ENCODE measurements at places on chromosomes 6 and 20.

- no peak for DNase-seq
Observed at GRCh38 chr6:138406443-138406842, 2.4 kb downstream of the HEBP2 start.

DNA sequence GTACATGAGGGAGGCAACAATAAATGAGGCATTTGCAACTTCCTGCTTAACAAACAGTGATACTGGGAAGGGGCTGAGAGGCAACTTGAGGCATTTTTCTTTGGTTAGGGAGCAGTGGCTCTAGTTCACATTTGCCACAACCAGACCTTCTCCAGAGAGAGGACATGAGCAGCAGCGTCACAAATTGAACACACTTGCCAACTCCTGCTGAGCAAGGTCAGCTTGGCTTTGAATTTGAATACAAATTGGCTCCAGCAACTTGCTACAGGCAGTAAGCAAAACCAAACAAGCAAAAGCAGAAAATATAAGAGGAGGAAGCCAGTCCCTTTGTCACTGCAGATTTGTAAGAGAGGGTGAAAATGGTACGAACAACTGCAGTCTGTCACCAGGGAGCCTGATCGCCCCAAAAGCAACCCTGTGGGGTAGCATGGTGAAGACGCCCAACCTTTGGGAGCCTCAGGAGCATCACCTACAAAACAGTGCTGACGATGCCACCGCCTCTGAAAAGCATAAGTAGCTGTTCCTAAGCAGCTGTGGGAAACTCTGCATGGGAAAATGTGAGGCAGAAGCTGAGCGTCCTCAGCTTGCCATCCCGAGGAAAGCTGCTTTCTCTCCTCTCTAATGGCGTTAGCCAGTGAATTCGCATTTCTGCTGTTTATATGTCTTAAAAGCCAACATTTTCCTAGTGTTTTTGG is 378.7 kb downstream of the RNGTT start:
- no peak for DNase-seq

DNA sequence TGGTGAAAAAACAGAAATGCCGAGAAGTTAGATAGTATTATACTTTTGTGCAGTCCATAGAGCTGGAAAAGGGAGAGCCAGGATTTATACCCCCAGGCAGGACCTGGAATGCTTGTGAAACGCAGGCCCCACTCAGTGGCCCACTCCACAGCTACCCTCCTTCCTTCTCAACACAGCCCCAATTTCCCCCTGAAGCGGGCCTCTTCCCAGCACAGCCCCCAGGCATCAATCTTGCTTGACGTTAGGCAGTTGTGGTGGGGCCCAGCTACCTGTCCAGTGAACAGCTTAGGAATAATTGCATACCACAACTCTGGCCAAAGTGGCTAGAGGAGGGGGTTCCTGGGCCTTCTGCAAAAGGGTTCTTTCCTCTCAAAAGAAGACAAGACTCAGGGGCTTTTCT is 61.3 kb downstream of the PPP1R3G start:
- no peak for DNase-seq

DNA sequence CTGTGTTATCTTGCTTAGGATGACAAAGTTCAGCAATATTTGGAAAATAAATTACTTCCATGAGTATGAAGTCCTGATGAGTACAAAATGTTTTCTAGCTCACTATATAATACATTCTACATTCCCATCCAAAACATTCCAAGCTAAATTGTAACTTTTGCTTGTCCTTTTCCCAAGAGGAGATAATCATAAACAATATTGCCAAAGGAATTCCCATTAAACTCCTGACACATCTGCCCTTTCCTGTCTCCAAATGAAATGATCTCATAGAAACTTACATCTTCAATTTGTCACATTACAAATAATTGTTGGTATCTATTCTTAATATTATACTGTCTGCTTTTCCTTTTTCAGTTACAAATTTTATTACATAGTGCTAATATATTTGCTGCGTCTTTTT is 20.4 kb upstream of the SENP6 start:
- no peak for DNase-seq
